ENCODE measurements at places on chromosomes 6 and 20.

- peak; percentile 1 for DNase-seq
Measured at GRCh38 chr6:145963216-145964068, 716 bp downstream of the SHPRH start.

DNA sequence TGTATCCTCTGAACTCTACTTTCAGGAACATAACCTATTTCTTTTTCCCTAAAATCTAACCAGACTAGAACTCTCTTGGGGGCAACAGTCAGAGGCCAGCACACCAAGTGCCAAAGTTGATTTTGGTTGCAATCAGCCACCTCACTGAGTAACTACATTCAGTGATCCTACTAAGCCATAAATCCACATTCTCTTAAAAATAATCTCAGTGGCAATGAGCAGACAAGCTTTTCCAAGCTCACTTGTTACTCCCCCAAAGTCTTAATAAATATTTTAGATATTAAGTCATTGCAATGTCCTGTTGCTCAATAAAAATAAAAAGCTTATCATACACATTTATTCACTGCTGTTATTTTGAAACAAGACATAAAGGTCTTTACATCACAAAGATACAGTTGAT, 9.8 kb downstream of the RGS17 start:
- DNase-seq, result no peak

DNA sequence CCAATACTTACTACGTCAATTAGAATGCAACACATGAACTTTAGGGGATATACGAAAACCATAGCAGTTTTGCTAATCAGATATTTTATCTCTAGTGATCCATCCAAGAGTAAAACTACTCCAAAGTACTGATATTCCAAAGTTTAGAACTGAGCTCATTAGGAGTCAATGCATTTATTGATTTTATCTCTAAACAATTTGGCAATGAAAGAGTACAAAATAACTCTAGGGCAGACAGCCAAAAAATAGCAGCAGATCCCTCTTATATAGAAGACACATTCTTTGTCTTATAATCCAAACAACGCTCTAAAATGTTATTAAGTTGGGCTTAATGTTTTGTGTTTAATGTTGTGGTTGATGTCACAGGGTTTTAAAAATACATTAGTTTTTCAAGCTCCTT, 923.9 kb upstream of the MAN1A1 start:
- DNase-seq, result no peak

- no peak for DNase-seq
Measured at GRCh38 chr20:57315083-57315975, 14.3 kb upstream of the SPO11 start.

DNA sequence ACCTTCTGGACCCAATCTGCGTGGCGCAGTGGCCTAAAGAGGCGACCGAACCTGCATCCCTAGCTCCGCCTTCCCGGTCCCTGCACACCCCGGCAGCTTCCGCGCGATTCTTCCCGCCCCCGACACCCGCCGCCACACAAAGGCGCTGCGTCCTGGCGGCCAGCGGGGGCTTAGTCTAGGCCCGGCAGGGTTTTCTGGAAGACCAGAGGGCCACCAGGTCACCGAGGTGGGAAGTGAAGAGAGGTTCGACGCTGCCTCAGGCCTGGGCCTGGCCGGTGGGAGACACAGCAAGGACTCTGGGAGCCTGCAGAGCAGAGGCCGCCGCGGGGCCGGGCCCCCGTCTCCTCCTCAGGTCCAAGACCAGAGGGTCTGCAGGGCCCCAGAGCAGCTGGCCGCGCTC, 154.9 kb downstream of the OR2B2 start:
- DNase-seq, result peak; percentile 60

DNA sequence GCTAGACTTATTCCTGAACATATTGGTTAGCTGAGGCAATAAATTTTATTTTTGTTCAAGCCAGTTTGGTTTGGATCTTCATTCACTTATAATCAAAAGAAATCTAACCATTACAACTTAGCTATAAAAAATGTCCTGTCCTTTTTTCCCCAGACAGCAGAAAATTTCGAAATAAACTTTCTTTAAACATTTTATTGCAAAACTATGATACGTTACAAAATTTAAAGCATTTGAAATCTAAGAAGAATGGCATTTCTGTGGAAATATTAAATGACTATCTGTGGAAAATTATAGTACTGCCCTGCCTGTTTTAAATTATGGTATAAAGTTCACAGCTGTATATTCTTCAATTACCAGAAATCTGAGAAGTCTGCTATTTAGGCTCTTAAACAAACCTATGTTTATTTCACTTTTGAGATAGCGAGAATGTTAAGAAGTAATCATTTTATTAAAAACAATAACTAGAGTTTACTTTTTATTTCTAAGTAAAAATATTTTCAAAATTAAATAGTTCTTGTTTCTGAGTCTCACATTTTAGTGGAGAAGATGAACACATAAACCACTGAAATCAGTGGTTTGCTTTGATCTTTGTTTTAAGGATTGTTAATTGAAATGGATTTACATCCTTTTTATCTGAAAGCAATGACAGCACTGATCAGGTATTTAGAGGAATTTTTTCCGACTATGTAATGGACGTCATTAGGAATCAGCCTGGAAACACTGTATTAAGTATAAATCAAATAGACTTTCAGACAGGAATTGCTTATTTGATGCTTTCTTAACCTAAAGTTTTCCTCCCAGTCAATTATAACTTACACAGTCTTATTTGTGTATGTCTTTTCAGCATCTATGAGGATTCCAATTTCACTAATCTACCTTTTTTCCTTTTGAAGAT, 553.7 kb downstream of the COL12A1 start:
- no peak for DNase-seq

DNA sequence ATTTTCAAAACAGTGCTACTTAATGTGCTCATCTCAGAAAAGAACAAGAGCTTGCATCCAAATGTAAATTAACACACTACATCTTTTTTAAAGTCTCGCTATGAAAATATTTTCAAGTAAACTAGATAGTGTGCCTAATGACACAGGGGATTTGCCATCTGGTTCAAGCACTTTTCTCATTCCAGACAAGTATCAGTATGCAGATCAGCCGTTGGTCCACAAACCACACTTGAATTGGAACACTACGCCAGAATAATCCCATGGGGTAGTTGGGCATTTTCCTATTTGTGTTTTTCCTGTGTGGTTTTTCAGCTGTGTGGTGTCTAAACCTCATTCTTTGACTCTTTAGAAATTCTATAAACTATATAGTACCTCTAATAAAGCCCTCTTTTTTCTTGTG, 256.2 kb downstream of the EPHA7 start:
- DNase-seq, result no peak

Data from stimulated activated CD4-positive, alpha-beta T cell treated with anti-CD3 and anti-CD28 coated beads, TNF-alpha, amount 100 ng/mL, for 24 hours (primary cell).